ENCODE measurements at places on chromosomes 1 and 21.

DNA sequence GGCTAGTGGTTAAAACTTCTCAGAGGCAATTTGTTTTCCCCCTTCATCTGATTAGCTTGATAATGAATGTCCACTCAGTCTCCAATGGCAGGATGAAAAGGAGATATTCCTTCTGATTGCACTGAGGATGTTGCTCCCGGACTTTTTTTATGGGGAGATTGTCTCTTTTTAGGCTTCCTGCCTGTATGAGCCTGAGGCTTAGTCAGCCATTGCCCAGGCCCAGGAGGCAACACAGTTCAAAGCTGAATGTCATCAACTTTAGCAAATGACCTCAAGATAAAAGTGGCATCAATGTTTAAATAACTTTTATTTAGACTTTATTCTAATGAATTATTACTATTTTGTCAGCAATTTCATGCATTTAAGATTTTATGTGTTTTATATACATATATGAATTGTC lies 162.9 kb upstream of the PTBP2 start:
- ATAC-seq, result no peak

DNA sequence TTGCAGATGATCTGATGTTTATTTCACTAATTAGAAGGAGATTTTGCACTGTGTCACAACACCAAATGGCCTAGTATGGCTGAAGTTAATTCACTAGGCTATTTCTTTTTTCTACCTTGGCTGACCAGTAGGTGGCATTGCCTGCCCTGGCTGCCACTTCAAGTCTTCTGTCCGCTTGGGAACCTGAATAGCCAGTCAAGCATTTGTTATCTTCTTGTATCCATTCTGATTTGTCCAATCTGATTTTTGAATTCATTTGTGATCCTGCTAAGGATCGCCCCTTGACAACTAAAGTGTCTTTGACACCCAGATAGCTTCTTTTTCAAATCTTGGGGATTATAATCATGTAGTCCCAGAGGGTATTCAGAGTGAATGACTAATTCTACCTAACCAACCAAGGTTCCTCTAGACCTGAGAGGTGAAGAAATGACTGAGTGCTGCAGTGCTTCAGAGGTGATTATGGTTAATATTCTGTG lies 99.4 kb downstream of the GIPC2 start:
- ATAC-seq, result no peak

- ATAC-seq, result no peak
Observed at GRCh38 chr1:117371441-117372151, 4.3 kb downstream of the MAN1A2 start.

GRCh38 chr1:27395441-27396195 lies 3.2 kb downstream of the GPR3 start:
- peak; percentile 65 for ATAC-seq

DNA sequence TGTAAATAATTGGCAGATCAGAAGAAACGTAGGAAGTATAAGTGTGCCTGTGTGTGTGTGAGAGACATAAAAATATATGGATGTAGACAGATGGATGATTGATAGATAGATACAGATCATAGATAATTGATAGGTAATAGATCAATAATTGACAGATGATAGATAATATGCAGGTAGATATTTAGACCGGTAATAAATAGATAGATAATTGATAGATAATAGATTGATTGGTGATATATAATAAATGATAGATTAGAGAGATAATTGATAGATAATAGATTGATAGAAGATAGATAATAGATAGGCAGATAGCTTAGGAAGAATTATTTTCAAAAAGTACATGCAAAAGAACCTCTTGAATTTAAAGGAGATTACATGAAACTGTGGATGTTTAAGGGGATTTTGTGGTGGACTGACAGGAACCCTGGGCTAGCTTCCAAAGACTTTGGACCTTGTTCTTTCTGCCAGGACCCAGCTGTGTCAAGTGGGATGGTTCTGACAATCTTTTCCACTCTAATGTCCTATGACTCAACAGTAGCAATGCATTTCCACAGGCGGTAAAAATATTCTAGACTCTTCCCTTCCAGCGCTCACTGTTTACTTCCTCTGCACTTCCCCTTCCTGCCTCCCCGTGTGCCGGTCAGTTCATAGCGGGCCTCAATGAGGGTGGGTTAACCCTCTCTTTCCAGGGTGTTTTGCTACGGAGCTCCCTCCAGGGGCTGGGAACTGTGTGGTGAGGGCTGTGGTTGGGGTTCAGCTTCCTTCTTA lies 39.4 kb downstream of the KCNJ15 start:
- ATAC-seq, result no peak

DNA sequence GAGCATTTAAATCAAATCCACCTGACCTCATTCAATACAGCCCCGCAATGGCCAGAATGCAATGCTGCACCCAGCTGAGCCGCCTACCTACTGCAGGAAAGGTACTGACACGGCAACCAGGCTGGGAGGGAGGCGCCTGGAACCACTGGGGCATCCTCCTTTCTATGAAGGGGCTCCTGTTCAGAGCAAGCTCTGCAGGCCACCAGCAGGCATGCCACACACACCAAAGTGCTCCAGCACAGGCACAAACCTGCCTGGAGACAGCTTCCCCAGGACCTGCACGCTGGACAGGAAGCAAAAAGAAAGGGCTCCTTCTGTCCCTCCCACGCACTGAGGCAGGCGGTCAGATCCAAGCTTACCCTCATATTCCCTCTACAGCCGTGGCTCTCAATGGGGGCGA lies 21.2 kb downstream of the CTNNBIP1 start:
- no peak for ATAC-seq

- no peak for ATAC-seq
Observed at GRCh38 chr1:56520016-56520601, 59.3 kb downstream of the PLPP3 start.

All from stimulated activated memory B cell treated with anti-CD40 and anti-IgM and Interleukin-4, amounts not matched to agents 10 μg/mL and 1 μg/mL and 100 μg/mL, for 72 hours (primary cell).